ENCODE measurements at places on chromosomes 4 and X.

DNA sequence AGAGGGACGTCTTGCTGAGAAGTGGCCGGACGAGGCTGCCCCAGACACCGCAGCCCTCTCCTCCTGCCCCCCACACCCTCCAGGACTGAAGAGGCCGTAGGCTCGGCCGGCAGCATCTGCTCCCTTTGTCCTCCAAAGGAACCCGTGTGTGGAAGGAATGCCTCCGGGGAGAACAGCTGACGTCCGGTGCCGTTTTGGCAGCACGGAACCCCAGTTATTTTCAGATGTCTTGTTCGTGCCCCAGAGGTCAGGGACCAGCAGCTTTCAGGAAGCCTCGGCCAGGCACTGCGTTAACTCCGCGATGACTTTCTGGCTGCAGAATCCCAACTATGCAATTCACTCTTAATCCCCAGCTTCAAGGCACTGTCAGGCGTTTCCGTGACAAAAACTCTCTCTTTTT, 10.9 kb upstream of the PPP2R3B start:
- no peak for DNase-seq

GRCh38 chr4:8395504-8396296, 44.8 kb downstream of the ACOX3 start:
- no peak for DNase-seq

GRCh38 chrX:21972721-21973120, 32.2 kb downstream of the SMS start:
- DNase-seq = no peak

- DNase-seq = no peak
Measured at GRCh38 chr4:138891631-138892031, 124.0 kb upstream of the NOCT start.

DNA sequence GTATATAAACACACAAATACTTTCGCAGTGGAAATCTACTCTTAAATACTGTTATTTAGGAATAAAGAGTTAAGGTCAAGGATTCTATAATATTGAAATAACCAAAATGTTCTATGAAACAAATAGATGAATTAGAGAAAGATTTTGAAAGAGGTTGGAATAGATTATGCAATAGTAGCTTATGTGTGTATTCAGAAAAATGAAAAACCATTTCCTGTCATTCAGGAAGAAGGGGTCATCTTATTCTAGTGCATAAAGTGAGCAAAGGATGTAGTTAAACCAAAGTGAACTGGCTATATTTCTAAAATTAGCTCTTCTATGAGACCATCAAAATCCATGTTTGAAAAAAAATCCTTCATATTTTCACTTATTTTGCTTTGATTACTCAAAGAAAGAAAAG, 30.0 kb upstream of the MYOZ2 start:
- no peak for DNase-seq

DNA sequence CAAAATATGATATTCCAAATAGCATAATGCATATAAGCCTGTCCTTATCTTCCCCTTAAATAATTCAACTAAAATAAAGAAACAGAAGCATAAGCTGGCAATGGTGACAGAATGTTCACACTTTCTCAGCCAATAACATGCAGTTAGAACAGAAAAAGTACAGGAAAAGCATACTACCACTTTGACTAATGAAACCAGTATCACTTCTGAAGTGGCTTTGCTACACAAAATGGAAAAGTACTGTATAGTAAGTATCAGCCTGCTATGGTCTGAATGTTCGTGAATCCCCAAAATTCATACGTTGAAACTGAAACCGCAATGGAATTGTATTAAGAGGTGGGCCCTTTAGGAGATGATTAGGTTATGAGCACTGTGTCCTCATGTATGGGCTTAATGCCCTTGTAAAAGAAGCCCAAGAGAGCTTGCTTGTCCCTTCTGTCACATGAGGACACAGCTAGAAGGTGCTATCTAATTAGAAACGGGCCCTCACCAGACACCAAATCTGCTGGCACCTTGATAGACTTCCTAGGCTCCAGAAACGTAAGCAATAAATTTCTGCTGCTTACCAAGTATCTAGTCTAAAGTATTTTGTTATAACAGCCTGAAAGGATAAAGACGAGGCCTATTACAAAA, 102.6 kb downstream of the PRDM5 start:
- no peak for DNase-seq

- no peak for DNase-seq
Measured at GRCh38 chrX:40145001-40145922, 47.5 kb upstream of the BCOR start.

DNA sequence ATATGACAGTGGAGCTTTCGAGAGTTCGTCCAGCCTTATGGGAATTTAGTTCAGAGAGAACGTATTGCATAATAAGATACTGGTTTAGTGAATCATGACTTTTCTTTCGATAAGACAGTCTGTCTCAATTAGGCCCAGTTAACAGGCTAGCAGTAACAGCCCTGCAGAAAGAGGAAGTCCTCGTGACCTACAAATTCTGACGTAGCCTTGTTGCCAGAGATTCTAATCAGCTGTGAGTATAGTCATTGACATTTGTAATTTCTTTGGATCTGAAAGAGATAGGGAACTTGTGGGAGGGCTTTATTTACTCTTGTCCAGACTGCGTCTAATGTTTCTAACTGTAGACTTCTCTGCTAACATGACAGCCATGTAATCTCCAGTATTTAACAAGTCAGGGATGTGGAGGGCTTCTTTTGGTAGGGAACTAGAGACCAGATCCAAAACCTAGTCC, 15.8 kb downstream of the ART3 start:
- peak; percentile 58 for DNase-seq

DNA sequence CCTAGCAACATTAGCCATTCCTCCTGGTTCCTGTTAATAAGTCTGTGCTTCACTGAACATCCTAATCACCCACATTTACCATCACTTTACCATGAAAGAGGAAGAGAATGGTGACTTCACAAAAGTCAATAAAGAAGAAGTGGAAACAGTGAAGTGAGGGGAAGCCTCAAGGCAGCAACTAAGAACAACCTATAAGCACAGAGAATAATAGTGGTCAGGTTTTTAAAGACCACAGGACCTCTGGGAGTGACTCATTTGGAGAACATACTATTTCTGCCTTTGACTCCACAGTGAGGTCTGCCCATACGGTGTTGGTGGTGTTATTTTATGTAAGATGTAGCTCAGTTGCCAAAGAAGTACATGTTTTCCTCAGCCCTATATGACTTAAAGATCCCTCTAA, 86.0 kb upstream of the TET2 start:
- no peak for DNase-seq

- no peak for DNase-seq
Measured at GRCh38 chrX:10157543-10157942, 768 bp downstream of the CLCN4 start.

- no peak for DNase-seq
Measured at GRCh38 chr4:172157946-172158345, 344.7 kb downstream of the GALNTL6 start.

DNA sequence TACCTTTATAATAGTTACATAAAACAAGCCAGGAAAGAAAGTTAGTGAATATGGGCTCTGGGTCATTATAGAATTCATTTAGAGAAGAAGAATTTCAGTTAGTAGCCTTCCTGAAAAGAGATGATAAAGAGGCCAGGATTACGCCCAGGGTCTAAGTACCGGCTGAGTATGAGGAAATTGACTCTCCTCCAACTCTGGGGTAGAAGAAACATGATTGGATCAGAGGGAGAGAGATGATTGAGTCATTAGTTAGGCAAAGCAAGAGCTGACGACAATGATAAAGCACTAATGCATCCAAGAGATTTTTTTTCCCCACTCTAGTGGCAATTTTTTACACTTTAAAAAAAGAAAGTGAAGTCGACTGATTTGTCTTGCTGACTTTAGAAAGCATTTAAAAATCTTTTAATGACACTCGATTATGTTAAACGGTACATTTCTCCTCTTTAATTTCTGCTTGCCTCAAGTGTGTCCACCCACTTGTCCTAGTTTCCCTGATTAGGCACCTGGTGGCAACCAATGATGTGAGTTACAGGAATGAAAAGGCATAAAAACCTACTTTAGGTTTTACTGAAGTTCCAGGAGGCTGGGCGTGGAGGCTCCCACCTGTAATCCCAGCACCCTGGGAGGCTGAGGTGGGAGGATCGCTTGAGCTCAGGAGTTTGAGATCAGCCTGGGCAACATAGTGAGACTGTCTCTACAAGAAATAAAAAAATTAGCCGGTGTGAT, 37.3 kb upstream of the IGFBP7 start:
- DNase-seq = no peak

- DNase-seq = no peak
Measured at GRCh38 chr4:184812651-184813181, 13.1 kb downstream of the ACSL1 start.

GRCh38 chrX:26192204-26192603, at the start of gene MAGEB6:
Gene MAGEB6, plus strand, starts transcription at chrX:26192440. Its CDS starts 1,407 bp downstream, at chrX:26193847.
- no peak for DNase-seq

GRCh38 chr4:142846729-142847596, 862 bp upstream of the INPP4B start:
- no peak for DNase-seq

- no peak for DNase-seq
Measured at GRCh38 chr4:38409852-38410251, 254.1 kb upstream of the KLF3 start.

- DNase-seq = no peak
Measured at GRCh38 chr4:84994280-84994679, 27.8 kb upstream of the WDFY3 start.

DNA sequence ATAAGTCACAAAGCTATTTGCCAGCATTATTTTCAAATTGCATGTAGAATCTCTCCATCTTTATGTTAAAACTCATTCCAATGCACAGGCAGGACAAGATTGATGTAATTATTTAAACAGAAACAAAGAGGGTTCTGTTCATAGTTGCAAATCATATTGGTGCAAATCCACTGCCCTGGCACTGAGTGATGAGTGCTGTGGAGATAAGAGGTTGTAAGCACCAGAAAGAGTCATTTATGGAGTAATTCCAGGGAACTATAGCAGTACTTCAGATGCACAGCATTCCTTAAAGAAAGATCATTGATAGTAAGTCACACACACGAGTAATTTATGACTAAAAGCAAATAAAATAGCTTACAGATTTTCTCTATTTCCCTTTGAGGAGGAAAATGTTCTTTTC, 337.7 kb upstream of the CTSO start:
- no peak for DNase-seq

DNA sequence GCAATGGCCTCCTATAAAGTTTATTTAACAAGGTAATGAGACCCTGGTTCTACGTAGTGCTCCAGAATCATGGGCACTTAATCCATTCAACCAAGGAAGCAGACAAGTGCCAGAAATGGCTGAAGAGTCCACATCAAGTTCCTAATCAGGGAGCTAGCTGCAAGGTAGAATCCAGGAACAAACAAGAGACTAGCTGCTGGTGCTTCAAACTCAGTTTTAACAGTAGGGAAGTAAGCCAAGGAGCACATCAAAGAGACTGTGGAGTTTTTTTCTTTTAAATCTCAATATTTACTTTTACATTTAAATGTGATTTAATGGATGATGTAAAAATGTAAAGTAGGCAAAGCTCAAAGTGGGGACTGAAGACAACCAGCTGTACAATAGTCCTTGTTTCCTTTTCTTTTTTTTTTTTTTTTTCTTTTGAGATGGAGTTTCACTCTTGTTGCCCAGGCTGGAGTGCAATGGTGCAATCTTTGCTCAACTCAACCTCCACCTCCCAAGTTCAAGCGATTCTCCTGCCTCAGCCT, 630.4 kb downstream of the CCSER1 start:
- DNase-seq = no peak

GRCh38 chr4:7750523-7750922, 189.1 kb downstream of the AFAP1 start:
- DNase-seq = no peak

- no peak for DNase-seq
Measured at GRCh38 chr4:17787315-17787714, 5.9 kb upstream of the FAM184B start.

DNA sequence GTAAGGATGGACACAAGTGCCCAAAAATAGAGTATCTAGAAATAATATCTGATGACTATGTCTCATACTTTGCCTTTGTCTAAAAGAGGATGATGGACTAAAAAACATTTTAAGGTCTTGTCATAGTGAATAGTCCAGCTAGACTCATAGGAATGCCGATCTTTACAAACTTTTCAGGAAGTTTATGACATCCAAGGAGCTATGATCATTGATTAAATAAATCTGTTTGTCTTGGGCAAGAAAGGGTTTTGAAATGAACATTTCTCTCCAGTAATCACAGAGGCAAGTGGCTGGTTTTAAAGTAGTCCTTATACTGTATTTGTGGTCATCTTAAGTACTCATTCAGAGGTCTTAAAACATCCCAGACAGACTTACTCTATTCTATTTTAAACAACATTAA, 109.8 kb downstream of the MAPK10 start:
- DNase-seq = no peak

DNA sequence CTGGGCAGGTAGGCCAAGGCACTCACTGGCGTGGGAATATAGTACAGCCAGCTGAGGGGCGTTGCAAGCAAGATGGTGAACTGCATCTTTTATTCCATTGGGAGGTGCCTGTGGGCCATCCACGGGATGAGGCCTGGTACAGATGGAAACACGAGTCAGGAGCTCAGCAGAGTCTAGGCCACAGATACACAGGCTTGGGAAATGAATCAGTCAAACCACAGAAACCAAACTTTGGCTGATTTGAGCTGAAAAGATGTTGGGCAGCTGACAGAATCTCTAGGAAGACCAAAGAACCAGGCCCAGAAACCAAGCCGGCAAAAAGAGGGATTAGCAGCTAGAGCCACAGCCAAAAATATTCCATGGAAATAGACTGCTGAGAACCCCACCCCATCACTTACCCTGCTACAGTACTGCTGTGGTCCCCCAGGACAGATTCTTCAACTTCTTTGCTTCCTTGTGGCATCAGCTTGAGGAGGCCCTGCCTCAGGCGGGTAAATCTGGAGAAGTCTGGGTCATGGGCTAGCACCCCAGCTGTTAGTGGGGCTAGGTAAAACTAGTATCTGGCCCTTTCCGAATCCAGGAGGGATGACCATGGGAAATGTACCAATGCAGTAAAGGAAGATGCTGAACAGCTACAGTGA, 75.4 kb downstream of the TMEM131L start:
- DNase-seq = no peak

GRCh38 chrX:119502727-119503483, 34.7 kb downstream of the SLC25A5 start:
- no peak for DNase-seq

Data from urinary bladder (tissue), 4 donors.